ENCODE measurements at places on chromosomes 7 and 10.
A peak's percentile ranks its signal among the peaks of the same experiment; 100 is the strongest.

- DNase-seq: peak; percentile 45
These were observed 32.0 kb upstream of the HABP2 start for GRCh38 chr10:113520690-113521474.

DNA sequence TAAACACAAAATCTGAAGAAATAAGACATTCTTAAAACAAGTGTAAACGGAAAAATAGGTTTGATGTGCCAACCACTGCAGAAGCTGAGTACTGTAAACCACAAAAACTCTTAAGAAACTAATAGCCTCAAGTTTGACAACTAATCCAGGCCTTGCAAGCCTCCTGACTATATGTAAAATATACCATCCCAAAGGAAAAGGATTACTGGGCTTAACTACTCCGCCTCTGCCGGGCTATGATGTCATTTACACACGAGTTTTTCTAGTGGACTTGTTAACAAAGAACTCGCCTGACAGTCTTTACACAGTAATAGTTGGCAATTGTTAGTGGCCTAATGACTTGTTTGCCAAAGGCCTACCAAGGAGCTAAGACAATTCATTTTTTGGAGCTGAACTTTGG is 2.1 kb downstream of the KIF5B start:
- no peak for DNase-seq

- DNase-seq: no peak
These were observed 569.4 kb downstream of the HTR7 start for GRCh38 chr10:90288391-90288933.

DNA sequence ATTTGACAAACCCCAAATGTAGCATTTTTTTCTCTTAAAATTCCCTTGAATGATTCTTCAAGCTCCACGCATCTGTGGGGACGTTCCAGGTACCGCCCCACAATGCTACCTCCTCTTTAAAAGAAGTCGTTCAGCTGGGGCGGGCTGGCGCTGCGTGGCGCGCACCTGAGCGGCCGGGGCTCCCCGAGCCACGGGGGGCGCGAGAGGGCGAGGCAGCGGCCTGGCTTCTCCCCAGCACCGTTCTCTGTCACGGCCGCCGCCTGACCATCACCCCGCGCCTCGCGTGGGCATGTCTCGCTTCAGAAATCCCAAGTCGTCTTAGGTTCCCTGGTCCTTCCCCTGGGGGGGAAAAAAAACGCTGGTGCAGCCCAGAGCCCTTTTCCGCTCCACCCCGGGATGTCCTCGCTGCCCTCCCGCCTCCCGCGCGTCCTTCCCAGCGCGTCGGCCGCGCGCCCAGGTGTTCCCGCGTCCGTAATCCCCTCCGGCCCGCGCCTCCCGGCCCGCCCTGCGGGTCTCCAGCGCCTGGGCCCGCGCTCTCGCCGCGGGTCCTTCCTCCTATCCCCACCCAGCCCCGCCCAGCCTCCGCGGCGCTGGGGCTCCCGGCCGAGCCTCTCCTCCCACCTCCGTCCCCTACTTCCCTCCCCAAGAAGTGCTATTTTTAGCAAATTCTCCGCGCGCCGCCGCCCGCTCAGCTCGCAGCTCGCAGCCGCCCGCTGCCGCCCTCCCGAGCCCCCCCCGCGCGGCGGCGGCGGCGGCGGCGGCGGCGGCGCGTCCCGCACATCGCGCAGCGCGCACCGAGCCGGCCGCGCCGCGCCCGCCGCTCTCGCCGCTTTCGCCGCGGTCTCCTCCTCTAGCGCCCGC is 58.7 kb upstream of the PRPS1L1 start:
- no peak for DNase-seq

GRCh38 chr7:114086914-114087652 is 168.3 kb upstream of the PPP1R3A start:
- DNase-seq: no peak

- no peak for DNase-seq
These were observed 230.5 kb upstream of the AUTS2 start for GRCh38 chr7:69367780-69368179.

GRCh38 chr7:137097111-137097510 is 228.7 kb downstream of the CHRM2 start:
- no peak for DNase-seq

Data from glomerular endothelial cell (primary cell).